ENCODE measurements at places on chromosomes 1 and 21.

GRCh38 chr1:162470216-162470615, 27.4 kb upstream of the UHMK1 start:
- peak; percentile 6 for DNase-seq

DNA sequence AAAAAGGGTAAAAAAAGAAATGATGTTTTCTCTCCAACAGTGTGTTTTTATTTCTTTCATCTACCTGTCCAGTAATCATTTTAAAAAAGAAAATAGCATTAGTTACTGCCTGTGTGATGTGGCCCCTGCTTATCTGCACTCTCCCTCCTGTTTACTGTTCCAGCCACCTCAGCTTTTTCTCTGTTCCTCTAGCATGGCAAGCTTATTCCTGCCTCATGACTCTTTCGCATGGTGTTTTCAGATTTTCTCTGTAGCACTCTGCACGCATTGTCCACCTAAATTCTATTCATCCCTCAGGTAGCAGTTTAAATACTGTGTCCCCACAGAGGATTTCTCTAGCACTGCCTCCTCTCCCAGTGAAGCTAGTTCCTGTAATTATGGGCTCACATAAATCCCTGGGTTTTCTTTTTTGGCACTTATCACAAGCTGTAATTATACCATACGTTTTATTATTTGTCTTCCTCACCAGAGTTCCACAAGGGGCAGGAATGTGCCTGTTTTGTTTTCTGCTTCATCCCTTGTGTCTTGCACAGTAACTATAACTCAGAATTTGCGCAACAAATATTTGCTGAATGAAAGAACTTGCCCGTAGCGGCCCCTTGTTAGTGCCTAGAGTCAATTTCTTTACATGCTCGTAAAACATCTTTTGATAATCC, 51.4 kb upstream of the LRIG2 start:
- no peak for DNase-seq

DNA sequence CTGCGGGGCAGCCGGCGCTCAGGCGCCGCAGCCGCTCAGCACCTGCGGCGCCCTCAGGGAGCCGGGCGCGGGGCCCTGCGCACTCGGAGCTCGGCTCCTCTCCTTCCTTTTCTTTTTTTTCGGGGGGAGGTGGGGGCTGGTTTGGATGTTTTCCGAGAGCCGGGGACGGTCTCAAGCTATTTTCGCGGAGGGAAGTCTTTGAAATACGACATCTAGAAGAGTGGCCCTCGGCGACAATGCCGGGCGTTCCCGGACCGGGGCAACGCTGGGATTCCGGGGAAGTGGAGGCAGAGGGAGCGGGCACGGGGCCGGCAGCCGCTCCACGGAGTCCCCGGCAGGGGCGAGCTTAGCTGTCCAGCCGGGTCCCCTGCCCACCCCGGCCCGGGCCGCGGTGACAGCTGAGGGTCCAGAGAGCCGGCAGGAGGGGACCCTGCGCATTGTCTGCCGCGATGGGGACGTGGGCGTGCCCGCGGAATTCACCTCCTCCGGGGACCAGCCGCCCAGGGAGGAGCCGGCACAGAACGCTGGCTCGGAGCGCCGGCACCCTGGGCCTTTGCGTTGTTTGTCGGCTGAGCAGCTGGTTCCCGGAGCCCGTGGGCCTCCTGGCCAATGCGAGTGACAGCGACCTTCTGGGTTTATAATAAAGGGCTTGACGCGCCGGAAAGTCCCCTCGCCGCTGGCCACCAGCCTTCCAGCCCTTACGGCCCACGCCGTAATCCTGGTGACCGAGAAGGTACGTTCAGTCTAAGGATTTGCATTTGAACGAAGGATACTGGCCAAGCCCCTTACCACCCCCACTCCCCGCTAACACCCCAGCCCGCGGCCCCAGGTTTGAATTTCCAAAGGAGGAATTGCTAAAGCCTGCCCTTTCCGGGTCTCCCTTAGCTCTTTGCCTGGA, 582 bp downstream of the SLC37A1 start:
- DNase-seq, result no peak

GRCh38 chr1:31957701-31958674, 19.8 kb upstream of the PTP4A2 start:
- DNase-seq, result no peak

GRCh38 chr1:51518586-51519047, 449 bp downstream of the EPS15 start:
- no peak for DNase-seq

- DNase-seq, result no peak
Observed at GRCh38 chr1:200733907-200734306, 4.8 kb upstream of the CAMSAP2 start.

DNA sequence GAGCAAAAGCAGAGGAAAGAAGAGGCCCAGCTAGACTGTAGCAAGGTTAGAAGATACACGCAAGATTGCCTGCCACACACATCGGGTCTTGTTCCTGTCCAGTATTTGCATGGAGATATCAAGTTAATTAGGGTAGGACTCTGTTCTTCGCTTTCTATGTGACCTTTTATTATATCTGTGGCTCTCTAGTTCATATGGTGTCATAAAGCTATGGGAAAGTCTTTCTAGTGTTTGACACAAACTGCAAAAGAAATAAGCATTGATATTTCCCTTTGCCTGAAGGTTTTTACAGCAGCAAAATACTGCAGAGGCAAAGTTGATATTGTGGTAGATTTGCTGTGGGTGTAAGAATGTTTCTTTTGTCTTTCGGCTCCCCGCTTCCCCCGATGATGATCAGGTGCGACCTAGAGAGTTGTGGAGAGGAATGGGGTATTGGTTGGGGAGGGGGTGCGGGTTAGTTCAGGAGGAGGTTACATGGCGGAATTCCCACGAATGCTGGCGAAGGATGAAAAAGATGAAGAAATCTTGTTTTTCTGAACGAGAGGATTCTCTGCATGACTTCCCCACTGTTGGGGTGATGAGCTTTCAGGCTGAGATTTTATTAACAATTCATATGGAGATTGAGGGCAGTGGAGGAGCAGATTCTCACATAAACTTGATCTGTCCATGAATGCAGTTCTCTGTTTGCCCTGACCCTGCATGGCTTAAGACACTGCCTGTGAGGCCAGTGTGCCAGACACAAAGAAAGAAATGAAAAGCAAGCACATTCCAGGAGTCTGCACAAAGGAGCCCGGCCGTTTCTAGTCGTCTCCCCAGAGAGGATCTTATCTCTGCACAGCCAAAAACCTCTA, 550.2 kb downstream of the USP25 start:
- peak; percentile 71 for DNase-seq

DNA sequence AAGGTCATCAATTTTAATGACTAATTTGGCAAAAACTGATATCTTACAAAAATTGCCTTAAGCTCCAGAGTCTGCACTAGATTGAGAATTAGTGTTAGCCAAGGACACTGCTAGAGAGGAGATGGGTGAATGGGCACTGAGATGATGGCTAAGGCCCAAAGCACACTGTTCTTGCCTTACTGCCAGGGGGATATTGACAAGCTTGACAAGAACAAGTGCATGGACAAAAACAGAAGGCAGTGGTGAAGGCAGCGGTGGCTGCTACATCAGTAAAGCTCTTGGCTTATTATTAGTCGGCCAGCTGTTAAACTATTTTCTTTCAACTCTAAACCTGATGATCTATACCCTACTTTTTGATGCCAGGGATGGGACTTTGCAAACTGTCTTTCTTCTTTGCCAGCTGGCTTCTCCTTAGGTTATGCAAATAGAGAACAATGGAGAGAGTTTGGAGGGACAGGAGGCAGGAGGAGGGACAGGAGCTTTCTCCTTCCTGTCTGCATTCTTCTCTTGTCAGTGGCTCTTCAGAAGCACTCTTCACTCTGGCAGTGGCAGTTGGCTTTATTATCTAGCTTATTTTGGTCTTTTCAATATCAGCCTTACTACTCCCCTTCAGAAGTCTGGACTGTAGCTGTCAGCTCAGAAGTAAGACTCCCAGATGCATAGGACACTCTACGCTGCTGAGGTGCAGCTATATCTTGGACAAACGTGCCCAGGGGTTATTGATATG, 853.5 kb upstream of the TMPRSS15 start:
- DNase-seq, result no peak

DNA sequence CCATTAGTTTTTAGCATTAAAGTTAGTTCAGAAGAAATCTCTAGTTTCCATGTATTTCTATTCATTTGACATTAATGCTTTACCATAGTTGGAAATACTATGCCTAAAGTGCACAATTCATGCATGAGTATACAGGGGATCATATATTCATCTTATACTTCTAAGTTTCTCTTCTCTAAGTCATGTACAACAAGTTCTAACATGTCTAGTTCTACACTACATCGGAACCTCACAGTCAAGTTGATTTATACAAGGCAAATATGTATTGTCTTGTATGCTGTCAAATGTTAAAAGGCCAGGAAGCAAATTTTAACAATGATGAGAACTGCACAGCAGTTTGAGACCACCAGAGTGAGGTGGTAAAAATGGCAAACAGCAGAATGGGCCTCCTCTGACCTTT, 22.9 kb upstream of the MOB3C start:
- DNase-seq, result no peak

DNA sequence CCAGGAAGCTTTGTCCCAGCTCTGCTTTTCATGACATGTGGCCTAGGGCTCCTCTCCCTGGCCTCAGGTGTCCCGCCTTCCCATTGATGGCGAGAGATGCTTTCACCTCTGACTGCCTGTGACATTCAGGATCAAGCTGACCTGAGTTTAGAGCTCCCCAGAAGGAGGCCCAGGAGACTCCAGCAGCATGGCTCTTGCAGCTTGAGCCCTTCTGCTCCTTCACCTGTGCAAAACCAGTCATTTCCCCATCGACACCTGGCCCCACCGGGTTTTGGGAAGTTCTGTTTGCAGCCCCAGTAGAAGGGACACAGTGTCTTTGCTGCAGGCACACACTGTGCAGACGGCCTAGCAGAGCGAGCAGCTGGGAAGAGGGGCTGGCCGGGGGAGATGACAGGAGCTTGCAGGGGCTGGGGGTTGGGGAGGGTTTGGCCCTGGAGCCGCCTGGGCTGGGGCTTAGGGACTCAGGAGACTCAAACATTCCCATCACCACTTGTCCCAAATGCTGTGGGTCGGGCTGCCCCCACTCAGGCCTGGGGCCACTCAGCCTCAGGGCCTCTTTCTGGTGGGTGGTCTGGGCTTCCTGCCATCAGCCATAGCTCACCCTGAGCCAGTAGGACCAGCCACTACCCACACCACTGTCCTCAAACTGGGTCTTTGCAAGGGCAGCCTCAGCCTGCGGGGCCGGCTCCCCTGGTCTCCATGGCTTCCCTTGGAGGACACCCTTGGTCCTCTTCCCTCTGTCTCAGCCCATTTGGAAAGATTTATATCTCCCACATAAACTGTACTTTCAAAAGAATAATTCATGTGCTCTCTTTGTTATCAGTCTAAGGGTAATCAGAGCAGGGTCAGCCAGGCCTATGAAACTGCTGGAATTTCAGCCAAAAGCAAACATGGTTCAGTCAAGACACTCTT, 3.8 kb upstream of the EDN2 start:
- no peak for DNase-seq

GRCh38 chr21:17467829-17468228, 45.0 kb upstream of the CXADR start:
- DNase-seq, result no peak

- DNase-seq, result no peak
Observed at GRCh38 chr21:15192243-15192642, 127.4 kb upstream of the NRIP1 start.

DNA sequence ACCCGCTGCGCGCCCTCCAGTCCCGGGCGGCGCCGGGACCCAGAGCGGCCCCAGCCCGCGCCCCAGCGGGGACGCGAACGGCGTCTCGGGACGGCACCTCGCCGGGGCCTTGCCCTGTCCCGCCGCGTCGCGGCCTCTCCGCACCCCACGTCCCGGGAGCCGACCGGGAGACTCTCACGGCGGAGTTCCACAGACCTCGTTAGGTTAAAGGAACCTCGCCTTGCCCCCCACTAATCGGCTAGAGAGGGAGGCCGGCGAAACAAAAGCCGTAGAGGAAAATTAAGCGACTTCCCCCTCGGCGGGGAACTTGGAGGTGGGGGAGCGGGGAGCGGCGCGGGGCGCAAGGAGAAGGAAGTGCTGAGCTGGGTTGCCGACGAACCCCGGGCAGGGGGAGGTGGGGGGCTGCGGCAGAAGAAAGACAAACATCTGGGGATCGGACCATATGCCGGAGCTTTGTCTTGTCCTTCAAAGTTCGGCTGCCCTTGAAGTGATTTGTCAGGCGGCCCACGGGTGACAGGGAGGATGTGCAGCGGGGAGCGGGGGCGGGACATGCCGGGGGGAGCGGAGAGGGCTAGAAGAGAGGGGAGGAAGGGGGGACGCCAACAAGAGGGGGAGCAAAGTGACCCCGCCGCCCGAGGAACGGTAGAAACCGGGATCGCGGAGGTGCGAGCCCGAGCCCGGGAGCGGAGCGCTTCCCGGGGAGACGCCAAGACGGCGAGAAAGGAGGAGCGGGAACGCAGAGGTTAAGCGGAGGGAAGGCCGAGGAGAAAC, 120.0 kb upstream of the RRP15 start:
- DNase-seq, result no peak

DNA sequence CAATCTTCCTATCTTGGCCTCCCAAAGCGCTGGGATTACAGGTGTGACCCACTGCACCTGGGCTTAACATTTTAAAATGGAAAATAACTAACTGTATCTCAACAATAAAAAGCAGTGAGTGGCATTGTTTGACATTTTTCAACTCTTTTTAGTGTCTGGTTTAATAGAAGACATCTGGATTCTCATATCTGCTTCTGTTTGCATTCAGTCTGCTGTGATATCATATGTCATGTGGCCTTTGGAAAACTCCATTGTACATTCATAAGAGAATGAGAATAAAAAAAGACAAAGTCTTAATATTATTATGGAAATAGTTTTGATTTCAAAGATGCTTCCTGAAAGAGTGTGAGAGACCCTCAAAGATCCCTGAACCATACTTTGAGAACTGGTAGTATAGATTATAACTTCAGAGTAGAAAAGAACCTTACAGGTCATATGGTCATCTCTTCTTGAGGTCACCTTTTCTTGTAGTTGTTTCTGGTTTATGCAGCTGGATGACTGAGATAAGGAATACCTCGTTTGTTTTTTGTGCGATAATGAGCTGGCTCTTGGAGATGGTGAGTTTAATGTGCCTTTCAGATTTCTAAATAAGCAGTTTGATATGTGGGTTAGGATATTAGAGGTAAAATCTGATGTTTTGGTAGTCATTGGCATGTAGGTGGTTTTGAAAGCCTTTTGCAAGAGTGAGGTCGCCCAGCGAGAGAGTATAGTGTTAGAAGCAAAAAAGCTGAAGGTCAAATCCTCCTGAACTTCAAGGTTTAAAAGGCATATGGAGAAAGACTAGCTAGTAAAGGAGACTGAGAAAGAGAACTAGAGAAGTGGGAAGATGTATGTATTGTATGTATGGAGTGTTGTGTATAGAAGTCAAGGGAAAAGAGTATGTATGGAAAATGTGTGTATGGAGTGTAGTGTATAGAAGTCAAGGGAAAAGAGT, 17.2 kb downstream of the CEP350 start:
- no peak for DNase-seq

GRCh38 chr1:35016406-35016805, 15.3 kb downstream of the ZMYM6 start:
- no peak for DNase-seq

Measured in brain microvascular endothelial cell (primary cell).